Left kidney (tissue), 8 donors: ENCODE measurements at places on chromosomes 6 and 20. TPM values are rescaled to one million over a fixed set of nuclear protein-coding genes. Genes with fewer than 3 reads are reported as not detected.

DNA sequence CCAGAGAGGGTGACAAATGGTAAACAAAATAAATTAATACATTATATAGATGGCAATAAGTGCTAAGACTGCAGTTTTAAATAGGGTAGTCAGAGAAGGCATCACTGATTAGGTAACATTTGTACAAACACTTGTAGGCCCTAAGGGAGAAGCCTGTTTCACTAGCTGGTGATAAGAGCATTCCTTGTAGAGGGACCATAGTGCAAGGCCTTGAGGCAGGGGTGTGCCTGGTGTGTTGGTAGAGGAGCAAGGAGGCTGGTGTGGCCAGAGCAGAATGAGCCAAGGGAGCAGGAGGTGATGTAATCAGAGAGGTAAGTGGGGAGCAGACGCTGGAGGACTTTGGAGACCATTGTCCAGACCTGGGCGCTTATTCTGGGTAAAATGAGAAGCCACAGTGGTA is 70.7 kb downstream of the ANKRD6 start:
- DNase-seq: no peak

EDN1 gene
- polyA plus RNA-seq: 3.8 TPM

DNA sequence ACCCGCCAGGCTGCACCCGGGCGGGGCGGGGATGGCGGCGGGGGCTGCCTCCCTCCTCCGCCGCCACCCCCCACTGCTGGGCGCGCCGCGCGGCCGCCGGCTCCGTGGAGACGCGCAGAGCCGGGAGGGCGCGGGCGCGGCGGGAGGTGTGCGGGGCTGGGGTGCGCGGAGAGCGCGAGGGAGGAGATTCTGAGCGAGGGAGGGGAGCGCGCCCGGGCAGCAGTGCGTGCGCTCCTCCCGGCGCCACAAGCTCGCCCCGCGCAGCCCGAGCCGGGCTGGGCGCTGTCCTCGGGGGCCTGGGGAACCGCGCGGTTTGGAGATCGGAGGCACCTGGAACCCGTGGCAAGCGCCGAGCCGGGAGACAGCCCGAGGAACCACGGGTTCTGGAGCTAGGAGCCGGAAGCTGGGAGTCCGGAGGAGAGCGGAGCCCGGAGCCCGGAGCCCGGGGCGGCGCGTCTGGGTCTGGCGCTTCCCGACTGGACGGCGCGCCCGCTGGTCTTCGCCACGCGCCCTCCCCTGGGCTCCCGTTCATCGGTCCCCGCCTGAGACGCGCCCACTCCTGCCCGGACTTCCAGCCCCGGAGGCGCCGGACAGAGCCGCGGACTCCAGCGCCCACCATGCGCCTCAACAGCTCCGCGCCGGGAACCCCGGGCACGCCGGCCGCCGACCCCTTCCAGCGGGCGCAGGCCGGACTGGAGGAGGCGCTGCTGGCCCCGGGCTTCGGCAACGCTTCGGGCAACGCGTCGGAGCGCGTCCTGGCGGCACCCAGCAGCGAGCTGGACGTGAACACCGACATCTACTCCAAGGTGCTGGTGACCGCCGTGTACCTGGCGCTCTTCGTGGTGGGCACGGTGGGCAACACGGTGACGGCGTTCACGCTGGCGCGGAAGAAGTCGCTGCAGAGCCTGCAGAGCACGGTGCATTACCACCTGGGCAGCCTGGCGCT is at the start of gene NTSR1:
Gene NTSR1, plus strand, starts transcription at position 246 of the 946 bp plus-strand sequence. Its CDS starts 372 bp downstream, at position 618.
- no peak for DNase-seq

DNA sequence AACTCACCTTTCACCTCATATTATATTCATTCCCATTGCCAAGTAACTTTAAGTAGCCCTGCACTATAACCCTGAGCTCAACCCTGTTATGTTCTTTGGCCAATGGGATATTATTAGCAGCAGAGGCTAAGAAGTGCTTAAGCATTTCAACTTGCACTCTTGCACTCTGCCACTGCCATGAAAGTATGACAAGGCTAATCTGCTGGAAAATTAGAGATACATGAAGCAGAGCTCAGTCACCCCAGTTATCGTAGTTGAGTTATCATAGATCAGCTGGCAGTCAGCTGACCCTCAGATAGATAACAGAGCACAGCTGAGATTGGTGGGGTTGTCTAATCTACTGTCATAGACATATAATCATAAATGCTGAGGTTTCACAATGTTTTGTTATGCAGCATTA is 209.4 kb upstream of the RUNX2 start:
- no peak for DNase-seq

DNA sequence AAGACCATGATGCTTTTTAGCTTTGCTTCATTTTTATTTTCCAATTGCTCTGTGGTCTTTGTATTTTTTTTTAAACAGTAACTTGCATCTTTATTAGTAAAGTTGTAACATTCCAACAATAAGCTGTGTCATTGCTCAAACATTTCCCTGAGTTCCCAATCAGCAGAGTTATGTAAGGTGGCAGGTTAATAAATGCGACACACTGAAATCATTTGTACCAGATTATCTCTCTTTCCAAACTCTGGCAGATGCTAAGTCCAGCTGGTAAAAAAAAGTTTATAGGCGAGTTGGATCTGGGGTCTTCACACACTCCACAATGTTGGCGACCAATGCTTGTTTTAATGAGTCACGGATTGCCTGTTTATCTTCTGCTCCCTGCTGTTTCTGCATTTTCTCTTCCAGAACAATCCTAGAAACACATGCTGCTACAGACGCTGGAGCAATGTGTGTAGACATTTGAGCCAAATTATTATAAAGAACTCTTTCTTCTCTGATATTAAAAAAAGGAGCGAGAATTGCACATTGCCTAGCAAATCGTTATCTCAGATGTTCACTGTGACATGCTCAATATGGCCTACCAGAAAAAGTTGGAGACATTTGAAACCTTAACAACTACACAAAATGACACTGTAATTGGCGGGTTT is 113.6 kb upstream of the IFNGR1 start:
- DNase-seq: no peak

GRCh38 chr6:56364431-56364826 is 117.0 kb upstream of the COL21A1 start:
- DNase-seq: no peak

FOXS1 gene
- polyA plus RNA-seq: 3.9 TPM

DNA sequence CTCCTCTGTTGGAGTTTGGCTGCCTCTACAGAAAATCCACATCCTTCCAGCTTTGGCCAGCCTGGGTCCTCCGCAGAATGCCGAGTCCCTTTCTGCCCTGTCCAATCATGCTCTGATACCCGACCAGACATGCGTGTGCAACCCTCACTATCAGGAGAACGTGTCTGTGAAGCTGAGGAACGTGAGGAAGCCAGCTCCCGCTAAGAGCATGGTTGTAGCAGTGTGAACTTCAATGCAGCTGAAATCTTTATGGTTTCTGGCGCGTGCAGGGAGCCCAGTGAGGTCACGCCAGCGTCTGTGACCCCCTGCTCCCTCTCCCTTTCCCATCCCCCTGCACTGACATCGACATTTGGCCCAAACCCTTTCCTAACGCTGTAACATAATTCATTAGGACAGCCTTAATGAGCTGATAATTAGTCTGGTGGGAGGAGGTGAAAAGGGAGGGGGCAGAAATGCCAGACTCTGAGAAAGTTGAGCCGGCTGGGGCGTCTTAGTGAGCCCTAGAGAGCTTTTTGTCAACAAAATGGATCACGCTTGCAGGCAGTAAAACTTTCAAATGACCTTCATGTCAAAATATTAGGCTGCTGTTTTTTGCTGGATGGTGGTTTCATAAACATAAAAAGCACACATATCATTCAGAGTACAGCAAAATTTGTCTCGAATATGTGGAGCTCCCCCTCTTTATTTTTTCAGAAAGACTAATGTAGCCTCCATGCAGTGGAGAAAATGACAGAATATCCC is 423.3 kb downstream of the QKI start:
- peak; percentile 82 for DNase-seq

- no peak for DNase-seq
These were observed 63.3 kb upstream of the SLC2A12 start for GRCh38 chr6:134115715-134116074.

GRCh38 chr20:19644085-19644484 is 114.0 kb upstream of the RIN2 start:
- no peak for DNase-seq

RGS17 gene
- polyA plus RNA-seq: 3.6 TPM

- DNase-seq: peak; percentile 80
These were observed 558 bp downstream of the XKR7 start for GRCh38 chr20:31968291-31969126.

DNA sequence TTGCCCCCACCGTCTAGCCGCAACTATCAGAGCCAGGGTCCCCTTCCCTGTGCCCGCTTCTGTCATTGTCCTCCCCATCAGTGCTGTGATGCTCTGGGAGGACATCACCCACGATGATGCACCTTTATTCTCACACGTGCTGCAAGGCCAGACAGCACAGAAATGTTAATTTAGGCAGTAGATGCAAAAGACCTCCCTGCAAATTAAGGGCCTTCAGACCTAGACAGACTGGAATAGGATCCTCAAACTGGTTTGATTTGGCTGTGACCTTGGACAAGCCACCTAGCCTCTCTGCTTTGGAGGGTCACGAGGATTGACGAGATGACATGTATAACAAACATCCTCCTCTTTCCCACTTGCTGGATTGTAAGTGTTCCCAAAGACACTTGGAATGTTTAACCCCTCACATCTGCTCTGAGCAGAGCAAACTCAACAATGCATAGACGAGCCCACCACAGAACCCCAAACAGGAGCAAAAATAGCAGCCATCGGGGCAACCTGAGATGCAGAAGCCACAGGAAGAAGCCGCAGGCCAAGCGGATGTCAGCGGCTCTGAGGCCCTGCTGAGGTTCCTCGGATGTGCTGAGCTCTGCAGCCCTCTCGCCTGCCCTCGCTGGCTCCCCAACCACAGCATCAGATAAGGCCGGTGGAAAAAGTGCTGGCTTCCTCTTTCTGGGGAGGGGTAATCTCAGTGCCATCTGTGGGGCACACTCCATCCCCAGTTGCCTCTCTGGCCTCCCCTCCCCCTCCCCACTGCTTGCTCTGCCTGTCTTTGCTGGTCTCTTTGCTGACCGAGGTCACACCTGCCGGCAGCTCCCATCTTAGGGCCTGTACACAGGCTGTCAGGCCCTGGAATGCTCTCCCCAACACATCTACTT is 35.3 kb downstream of the TOX2 start:
- no peak for DNase-seq

CDSN gene
- not detected for polyA plus RNA-seq

DNA sequence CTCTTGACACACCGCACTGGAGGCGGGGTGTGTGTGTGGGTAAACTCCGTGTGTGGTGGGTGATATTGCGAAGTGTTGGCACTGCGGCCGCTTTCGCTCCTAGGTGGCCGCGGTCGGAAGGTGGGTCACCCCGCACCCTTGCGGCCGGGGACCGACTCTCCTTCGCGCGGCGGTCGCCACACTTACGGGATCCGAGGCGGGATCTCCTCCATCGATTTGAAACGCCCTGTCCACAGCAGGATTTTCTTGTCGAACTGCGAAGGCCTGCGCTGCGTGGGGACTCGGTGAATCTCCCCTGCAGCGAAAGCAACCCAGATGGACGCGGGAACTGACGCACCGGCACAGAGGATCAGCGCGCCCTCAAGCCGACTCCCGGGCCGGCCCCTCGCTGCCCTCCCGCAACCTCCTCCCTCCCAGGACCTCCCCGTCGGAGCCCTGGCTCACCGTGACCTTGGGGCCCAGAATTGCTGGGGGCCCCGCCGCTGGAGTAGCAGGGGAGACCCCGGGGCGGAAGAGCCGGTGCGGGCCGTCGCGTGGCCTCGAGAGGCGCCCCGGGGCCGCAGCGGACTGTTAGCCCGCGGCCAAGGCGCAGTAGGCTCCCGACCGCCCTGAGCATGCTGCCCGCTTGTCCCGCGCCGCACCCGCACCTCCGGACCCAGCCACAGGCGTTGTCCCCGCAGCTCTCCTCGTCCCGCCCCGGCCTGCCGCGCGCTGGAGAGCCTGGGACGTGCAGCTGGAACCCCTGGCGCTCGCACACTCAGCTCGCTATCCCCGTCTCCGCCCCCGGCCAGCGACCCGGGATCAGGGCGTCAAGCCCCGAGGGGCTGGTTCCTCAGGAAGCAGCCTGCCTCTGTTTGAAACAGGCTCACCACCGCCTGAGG is at the start of gene FAM162B:
Gene FAM162B, minus strand, starts transcription at position 759 of the 881 bp plus-strand sequence. Its CDS starts 143 bp downstream, at position 616.
- peak; percentile 28 for DNase-seq

VNN1 gene
- polyA plus RNA-seq: 0.23 TPM

GRCh38 chr20:24695529-24696225 is 226.2 kb downstream of the SYNDIG1 start:
- DNase-seq: no peak

GRCh38 chr6:156900292-156900691 is 123.1 kb downstream of the ARID1B start:
- no peak for DNase-seq

DNA sequence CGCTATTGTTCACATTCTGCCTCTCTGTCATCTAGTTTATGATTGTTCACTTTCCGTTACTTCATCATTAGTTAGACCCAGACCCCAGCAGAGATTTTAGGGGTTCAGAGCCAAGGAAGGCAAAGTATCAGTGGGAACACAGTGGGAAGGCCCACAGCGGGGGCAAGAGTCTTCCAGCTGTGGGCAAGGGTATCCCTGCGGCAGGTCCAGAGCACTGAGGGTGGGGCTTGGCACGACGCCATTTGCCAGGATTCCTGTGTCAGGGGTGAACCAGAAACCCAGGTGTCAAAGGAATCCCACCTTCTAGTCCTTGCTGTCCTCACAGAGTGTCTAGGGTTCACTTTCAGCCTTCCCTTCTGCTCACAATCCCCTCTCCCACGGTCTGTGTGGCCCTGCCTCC is 13.3 kb downstream of the RAET1E start:
- DNase-seq: no peak

DNA sequence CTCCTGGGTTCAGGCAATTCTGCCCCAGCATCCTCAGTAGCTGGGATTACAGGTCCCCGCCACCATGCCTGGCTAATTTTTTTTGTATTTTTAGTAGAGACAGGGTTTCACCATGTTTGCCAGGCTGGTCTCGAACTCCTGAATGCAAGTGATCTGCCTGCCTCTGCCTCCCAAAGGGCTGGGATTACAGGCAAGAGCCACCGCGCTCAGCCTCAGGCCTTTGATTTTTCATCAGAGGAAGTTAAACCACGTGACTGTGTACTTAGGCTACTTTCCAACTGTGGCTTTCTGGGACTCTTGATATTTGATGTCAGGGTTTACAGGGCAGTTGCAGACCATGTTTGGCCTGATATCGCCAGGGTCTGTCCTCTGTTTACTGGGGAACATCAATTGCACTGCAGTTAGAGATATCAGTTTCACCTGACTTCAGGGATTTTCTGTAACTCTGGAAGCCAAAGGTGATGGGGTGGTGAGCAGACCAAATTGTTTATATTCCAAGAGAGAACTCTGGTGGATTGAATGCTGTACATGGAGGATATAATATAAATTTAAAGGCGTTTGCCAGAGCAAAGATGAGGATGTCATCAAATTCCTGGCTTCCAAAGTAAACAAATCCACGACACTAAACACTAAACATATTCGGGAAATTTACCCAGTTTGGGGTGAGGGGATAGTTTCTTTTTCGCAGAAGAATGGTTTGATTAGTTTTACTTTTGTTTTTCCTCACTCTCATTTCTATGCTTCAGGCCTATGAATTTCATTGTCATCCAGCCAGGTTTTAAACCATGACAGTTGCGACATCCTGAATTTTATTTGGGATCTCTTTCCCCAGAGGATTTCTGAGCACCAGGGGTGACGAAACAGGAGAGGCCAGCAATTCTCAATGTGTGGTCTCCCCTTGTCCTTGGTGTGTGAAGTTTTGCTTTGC is 4.2 kb downstream of the PSMF1 start:
- peak; percentile 29 for DNase-seq

- DNase-seq: no peak
These were observed 36.4 kb upstream of the HLA-C start for GRCh38 chr6:31308050-31308844.

- DNase-seq: no peak
These were observed 85.4 kb upstream of the MYLIP start for GRCh38 chr6:16043171-16044135.

OXT gene
- 0.60 TPM for polyA plus RNA-seq

AGER gene
- polyA plus RNA-seq: 28.0 TPM

GRCh38 chr6:21533678-21534077 is 59.9 kb upstream of the SOX4 start:
- DNase-seq: no peak

GINS1 gene
- polyA plus RNA-seq: 30.6 TPM
